ENCODE measurements at places on chromosomes 7 and 10.

- DNase-seq = no peak
These were observed 247.0 kb downstream of the SORCS1 start for GRCh38 chr10:106917452-106918055.

DNA sequence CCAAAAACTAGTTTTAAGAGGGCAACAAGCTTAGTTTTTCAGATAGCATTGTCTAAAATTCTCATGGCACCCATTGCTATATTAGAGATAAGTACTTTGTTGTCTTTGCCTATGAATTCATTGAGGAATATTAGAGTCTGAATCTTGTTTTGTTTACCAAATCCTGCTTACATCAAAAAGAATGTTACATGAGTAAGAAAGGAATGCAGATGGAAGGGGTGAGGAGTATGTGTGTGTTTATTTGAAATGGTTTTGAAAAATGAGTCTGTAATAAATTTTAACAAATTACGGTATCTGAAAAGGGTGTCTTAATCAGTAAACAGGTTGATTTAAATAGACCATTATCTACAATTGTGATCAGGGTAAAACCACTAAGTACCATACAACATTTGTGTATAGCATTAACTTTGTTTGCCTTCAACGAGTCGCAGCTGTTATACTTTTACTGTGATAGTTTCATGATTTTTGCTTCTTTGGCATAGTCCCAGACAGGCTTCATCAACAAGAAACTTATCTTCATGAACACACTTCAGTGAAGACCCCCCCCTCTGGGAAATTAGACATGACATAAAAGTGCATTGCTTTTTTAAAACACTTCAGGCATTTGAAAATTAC lies 1183.9 kb upstream of the C7orf33 start:
- no peak for DNase-seq

DNA sequence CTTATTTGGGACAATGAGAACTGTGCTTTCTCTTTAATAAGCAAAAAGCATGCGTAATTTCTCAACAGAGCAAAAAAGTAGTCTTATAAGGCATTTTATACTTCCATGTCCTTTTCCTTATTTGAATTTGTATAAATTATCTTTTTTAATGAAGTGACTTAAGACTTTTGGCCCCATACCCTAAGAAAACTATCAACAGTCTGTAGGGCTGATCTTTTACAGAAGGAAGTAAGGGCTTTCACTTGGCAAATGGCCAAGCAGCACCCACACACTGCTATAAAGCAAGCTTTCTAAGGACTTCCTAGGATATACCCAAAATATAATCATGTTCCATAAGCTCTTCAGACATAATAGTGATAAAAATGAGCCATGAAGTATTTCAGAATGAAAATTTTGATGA lies 3.4 kb downstream of the CRPPA start:
- no peak for DNase-seq

DNA sequence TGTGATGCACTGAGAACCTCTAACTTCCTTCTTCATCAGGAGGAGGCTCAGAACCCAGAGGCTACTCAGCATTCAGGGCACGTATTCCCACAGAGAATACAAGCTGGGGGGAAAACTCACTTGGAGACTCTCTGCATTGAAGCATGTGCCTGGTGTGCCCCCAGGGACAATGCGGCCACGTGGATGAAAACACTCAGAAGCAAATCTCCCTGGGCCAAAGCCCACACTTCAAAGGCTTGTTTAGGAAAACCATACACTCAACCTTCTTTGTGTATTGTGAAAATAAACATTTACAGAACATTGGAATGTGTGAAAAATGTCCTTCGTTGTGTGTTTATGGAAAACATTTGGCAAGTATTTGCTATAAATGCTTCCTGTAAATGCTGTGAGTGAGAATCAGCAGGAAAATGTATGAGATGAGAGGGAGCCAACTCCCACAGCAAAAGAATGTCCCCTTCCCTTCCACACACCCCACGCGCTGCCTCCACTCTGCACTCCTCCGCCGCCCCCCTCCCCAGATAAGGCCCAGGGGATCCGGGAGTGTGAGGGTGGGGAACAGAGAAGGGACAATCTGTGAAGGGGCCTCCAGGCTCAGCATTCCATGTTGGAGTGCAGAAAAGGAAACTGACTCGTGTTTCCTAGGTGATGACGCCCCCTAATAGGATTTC lies 339.5 kb downstream of the ELMO1 start:
- no peak for DNase-seq
